Stimulated activated CD4-positive, alpha-beta T cell treated with anti-CD3 and anti-CD28 coated beads, Interleukin-4, amount 100 ng/mL, for 1 hour (primary cell): ENCODE measurements at places on chromosomes 13 and 19.

DNA sequence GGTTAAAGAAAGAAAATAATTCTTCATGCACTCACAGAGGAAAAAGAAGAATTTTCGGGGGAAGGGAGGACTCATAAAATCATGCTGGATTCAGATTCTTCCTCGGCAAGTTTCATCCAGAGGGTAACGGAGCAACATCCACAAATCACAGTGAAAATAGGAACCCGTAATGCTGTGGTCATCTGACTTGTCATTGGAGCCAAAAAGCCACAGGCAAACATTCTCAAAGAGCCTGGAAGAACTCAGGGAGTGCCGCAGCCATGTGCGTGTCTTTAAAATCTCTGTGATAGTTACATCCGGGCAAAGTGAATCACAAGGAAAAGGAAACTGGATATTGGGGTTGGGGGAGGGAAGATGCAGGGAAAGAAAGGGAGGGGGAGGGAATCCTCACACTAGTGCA is 33.0 kb upstream of the VSTM2B start:
- no peak for DNase-seq

GRCh38 chr19:6849876-6850275 is 37.5 kb upstream of the ADGRE1 start:
- DNase-seq, result no peak

DNA sequence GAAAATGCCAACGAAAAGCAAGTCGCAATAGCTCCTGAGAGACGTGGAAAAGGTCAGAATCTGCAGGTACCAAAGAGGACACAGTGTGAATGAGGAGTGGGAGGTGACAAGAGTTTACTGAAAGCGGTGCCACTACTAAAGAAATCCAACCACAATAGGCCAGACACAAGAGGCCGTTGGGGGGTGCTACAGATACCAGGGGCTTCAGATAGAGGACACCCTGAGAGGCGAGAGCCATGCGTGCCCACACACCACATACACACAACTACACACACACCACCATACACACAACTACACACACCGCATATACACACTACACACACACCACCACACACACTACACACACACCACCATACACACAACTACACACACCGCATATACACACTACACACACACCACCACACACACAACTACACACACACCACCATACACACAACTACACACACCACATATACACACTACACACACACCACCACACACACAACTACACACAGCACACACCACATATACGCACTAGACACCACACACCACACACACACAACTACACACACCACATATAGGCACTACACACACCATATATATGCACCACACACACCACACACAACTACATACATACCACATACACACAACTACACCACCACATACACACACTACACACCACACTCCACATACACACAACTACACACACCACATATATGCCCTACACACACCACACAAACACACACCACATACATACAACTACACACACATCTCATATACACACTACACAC is 28.5 kb downstream of the CRYL1 start:
- DNase-seq, result no peak

- no peak for DNase-seq
Observed at GRCh38 chr13:79833991-79834390, 353.0 kb downstream of the NDFIP2 start.

GRCh38 chr19:17797424-17798201 is 2.7 kb downstream of the B3GNT3 start:
- DNase-seq, result peak; percentile 37

DNA sequence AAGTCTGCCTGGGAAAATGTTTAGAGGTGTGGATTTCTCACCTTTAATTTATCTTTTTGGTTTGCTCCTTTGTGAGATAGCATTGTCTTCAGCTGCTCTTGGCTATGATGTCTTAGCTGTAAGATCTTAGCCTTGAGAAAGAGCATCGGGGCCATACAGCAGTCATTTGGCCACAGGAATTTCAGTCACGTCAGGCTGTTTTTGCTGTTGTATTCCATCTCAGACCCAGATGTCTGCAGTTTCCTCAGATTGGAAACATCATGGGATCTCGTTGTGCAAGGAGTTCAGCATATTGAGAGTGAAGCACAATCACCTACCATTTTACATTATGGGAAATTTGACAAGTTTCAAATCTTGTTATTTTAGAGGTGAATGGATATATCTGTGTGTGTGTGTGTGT is 89.3 kb upstream of the C1QTNF9B start:
- DNase-seq, result no peak

GRCh38 chr13:28097503-28097902 is 2.9 kb downstream of the FLT3 start:
- no peak for DNase-seq

GRCh38 chr13:109821103-109821502 is 34.7 kb upstream of the IRS2 start:
- no peak for DNase-seq

GRCh38 chr13:110030394-110030928 is 244.1 kb upstream of the IRS2 start:
- DNase-seq, result no peak

DNA sequence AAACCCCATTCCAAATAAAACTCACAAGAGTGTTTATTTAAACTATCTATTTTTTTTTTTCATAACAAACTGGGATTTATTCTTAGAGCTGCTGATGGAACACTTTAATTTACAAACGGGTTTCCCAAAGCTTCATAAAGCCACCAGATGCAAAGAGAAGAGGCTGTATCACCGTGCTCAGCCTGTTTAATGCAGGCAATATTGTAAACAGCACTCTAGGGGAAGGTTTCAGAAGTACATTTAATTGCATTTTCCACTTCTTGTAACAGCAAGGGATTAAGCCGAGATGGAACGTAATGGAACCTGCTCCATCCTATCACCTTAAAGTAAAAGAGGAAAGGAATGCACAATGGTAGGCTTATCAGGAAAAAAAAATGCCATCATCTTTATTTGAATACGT is 550.6 kb upstream of the ARGLU1 start:
- DNase-seq, result no peak

- DNase-seq, result no peak
Observed at GRCh38 chr13:20285530-20285929, 53.4 kb upstream of the GJB6 start.

DNA sequence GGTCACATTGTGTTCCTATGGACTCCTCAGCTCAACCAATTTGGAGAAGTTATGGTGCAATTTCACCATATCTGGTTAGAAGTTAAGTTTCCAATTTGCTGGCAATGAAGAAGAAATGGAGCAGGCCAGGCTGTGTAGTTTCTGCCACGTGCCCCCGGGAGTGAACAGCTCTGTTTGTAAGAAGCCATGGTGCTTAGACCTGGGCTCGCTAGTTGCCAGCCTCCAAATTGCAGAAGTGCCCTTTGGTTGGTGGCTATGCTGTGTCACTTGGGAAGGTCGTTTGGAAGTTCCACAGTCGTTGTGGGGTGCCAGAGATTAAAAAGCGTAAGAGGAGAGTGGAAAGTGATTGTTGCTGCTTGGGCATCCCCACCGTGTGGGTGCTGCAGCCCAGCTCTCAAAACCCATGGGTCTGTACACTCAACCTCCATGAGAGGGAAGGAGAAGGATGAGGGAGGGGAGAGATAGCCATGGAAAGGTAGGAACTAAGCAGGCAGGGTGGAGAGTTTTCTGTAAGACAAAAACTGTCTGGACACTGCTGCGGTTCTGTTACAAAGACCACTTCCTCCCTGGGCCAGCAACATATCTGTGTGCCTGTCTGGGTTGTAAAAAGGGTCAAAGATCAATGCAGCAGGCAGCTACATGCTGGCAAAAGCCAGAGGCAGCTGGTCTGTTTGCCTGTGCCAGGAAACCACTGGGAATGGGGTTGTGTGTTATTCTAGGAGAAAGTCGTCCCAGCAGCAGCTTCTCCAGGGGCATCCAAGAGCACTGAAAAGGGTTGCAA is 10.8 kb downstream of the ALOX5AP start:
- DNase-seq, result no peak

GRCh38 chr19:40419066-40419612 is 6.0 kb upstream of the PRX start:
- no peak for DNase-seq

DNA sequence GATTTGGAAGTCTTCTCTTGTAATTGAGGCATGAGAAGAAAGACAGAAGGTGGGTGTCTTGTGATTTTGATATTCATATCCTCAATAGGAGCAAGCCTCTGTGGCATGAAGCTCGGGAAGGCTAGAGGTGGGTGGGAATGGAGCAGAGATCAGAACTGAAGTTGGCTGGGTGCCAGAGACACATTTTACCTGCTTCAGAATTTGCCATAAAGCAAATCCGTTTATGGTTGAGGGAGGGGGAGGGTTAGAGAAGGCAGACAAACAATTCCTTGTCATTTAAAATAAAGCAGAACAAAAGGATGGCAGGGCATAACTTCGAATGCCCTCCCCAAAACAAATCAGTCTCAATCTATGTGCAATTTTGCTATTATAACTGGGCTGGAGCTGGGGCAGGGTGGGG is 305.9 kb downstream of the KLF5 start:
- no peak for DNase-seq

GRCh38 chr19:6734096-6734696 is 3.2 kb downstream of the GPR108 start:
- no peak for DNase-seq

DNA sequence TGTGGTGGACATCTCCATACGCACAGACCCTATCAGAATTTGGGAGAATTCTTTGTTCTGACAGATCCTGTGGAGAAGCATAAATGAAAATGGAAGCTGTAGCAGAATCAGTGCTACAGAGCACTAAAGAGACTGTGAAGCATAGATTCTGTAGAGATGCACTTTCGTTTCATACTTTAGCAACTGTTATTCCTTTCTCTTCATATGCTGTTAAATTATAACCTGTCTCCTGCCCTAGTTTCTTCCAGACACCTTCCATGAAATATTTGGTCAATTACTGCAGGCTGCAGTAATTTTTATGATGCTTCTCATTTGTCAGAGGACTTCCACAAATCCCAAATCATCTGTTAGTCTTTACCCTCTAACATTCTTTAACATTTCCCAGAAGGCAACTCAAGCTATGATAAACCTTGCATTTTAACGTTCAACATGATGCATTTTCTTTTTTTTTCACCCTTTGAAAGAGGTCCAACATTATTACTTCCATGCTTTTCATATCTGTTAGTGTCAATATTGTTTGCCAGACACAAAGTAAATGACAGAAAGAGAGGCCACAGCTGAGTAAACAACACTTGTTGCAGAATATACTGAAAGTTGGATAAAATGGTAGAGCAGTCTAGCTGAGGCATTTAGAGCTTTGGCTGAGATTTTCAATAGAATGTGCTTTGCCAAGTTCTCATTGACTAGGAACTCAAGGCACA is 412.7 kb downstream of the LMO7 start:
- no peak for DNase-seq

DNA sequence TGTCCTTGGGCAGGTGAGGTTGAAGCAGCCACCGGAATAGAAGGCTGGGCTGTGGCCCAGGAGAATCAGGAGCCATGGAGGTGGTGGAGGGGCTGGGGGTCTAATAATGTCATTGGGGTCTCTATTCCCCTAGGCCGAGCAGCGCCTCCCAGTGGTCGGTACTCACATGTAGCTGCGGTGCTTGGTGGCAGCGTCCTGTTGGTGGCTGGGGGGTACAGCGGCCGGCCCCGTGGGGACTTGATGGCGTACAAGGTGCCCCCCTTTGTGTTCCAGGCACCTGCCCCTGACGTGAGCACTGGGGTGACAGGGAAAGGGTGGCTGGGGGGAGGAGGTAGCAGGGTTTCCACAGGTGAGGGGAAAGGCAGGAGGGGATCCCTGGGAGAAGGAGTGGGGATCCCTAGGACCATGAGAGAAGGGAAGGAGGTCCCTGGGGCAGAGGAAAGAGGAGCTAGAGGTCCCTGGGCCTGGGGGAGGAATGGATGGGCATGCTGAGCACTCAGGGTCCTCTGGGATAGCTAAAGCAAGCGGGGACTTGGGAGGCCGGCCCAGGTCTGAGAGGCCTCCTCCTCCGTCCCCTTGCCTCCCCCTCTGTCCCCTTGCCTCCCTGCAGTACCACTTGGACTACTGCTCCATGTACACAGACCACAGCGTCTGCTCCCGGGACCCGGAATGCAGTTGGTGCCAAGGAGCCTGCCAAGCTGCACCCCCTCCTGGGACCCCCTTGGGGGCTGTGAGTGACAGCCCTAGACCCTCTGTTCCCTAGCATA is 18.1 kb downstream of the MEGF8 start:
- DNase-seq, result no peak

GRCh38 chr19:53871454-53871853 is 3.8 kb downstream of the MYADM start:
- no peak for DNase-seq

DNA sequence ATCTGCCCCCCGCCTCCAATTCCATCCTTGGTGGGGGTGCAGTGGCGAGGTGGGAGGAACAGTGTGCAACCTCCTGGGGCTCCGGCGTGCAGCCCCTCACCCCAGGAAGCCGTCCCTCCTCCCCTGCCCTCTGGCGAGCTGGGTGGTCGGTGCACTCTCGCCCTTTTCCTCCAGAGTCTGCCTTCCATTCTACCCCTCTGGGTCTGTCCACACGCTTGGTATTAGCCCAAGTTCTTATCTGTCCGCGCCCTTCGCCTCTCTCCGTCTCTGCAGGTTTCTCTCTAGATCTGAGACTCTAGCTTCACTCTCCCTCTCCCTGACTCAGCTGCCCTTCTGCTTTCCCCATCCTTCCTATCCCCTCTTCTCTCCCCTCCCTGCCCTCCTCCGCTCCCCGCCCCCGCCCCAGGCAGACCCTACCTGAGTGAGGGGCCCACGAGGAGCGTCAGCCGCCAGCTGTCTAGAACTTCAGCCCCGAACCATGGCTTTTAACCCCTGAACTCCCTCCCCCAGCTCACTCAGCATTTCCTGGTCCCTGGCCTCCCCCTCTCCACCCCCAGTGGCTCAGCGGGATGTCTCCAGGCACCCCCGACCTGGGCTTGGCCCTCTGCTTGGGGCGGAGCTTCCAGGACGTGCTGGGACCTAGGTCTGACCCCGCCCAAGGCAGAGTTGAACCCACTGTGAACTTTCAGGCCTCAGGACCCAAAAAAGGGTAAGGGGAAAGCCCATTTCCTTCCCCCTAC is 499 bp upstream of the KLK13 start:
- DNase-seq, result no peak

DNA sequence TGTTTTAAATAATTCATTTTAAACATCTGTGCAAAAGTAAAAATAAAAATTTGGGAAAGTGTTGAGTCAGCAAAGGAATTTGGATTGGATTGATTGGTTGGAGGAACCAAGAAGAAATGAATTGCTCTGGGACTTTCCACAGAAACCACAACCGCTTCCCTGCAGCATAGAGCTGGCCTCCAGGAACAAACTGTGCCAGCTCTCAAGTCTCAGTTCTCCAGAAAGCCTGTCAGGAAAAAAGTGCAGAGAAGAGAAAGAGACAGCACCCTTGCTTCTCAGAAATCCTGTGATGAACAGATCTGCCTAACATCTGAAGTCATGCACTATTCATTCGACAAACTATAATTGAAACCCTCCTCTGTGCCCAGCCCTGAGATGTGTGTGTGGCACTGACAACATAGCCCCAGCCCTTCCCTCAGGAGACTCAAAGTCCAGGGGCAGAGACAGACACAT is 14.8 kb downstream of the LYPD3 start:
- DNase-seq, result no peak

- DNase-seq, result no peak
Observed at GRCh38 chr13:91557328-91558090, 159.1 kb downstream of the GPC5 start.
